ENCODE measurements at places on chromosomes 6 and 20. TPM values are rescaled to one million over a fixed set of nuclear protein-coding genes. Genes with fewer than 3 reads are reported as not detected.

DNA sequence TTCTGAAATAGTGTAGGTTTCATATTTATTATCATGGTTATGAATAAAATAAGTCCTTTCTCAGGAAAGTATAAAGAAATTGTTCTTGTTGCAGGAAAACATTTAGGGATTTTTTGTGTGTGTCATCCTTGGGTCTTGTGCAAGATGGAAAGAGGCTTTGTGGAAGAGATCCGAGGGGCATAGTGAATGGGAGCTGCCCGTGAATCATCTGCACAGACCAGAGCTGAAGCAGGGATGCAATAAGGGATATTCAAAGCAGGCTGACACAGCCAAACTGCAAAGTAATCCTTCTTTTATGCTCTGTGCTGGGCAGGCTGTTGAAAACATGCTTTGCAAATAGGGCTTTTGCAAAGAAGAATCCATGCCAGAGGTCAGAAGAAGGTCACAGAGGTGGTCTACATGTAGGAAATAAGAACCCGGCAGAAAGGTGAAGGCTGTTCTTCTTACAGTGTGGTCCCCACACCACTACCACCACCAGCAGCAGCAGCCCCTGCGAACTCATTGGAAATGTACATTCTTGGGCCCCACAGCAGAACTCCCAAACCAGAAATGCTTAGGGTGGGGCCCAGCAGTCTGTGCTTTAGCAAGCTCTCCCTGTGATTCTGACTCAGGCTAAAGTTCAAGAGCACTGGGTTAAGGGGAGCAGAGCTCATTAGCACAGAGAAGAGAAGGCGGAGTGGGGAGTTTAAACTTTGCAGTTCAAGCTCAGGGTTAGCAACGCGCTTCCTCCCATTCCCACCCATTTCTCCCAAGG lies 237.6 kb downstream of the QKI start:
- H3K4me1 ChIP-seq, result no peaks in the 10 kb centered on the region
- no peak overlapping the region for H3K4me3 ChIP-seq
- H3K27me3 ChIP-seq, result no peaks in the 10 kb centered on the region
- H3K36me3 ChIP-seq, result no peaks in the 10 kb centered on the region
- DNase-seq, result no peak
- H3K27ac ChIP-seq, result no peak overlapping the region

Gene ZSCAN31
- total RNA-seq, result 3.6 TPM

DNA sequence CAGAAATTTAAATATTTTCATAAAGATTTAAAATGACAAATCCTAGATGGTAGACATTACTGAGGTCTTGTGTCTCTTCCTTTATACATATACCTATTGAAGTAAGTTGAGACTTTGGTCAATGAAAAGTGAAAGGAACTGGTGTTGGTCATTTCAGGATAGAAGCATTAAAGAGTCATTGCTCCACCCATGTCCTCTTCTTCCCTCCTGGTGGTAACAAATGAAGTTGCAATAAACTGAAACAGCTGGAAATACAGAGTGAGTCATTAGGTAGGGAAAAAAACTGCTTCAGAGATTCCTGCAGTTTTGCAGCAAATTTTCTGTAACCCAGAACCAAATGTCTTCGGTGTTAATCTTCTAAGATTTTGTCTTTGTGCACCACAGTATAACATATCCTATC lies 448.0 kb downstream of the EYS start:
- no peak for DNase-seq
- H3K27ac ChIP-seq, result no peak overlapping the region
- no peaks in the 10 kb centered on the region for H3K27me3 ChIP-seq
- H3K4me3 ChIP-seq, result no peak overlapping the region

Gene OPRM1
- not detected for total RNA-seq

DNA sequence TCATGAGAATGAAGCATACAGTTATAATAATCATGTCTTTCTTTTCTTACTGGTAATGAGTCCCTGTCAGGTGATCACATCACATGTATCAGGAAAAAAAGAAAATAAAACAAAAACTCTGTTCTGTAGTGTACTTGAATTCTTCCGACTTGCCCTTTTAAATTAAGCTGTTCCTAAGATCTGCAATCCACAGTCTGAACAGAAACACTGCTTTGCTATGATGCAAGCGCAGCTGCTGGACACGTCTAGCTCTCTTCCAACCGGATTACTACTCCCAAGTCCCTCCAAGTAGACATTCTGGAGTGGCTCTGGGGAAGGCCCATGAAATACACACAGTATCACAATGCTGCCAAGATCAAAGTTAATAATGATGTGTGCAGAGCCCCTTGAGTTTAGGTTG lies 83.7 kb downstream of the FYN start:
- H3K27ac ChIP-seq, result no peak overlapping the region
- DNase-seq, result no peak
- H3K4me1 ChIP-seq, result peaks cover 2% of the 10 kb centered on the region
- H3K27me3 ChIP-seq, result no peaks in the 10 kb centered on the region
- H3K36me3 ChIP-seq, result peaks cover 4% of the 10 kb centered on the region

- H3K27ac ChIP-seq, result no peak overlapping the region
- no peaks in the 10 kb centered on the region for H3K27me3 ChIP-seq
- peaks cover 10% of the 10 kb centered on the region for H3K4me1 ChIP-seq
- no peak for DNase-seq
- H3K36me3 ChIP-seq, result no peaks in the 10 kb centered on the region
- no peak overlapping the region for H3K4me3 ChIP-seq
Observed at GRCh38 chr6:125471667-125472066, 169.9 kb upstream of the HDDC2 start.

Gene PRR18
- 0.11 TPM for total RNA-seq

Data from H9 (cell line).